ENCODE measurements at places on chromosomes 1 and 21. TPM values are rescaled to one million over a fixed set of nuclear protein-coding genes. Genes with fewer than 3 reads are reported as not detected.

The GJA5 gene
- not detected for total RNA-seq

The INAVA gene
- not detected for total RNA-seq

The OR14K1 gene
- total RNA-seq = not detected

The PRELP gene
- not detected for total RNA-seq

The MPL gene
- not detected for total RNA-seq

The KIF1B gene
- total RNA-seq = 21.9 TPM

The BEST4 gene
- total RNA-seq = 0.91 TPM

DNA sequence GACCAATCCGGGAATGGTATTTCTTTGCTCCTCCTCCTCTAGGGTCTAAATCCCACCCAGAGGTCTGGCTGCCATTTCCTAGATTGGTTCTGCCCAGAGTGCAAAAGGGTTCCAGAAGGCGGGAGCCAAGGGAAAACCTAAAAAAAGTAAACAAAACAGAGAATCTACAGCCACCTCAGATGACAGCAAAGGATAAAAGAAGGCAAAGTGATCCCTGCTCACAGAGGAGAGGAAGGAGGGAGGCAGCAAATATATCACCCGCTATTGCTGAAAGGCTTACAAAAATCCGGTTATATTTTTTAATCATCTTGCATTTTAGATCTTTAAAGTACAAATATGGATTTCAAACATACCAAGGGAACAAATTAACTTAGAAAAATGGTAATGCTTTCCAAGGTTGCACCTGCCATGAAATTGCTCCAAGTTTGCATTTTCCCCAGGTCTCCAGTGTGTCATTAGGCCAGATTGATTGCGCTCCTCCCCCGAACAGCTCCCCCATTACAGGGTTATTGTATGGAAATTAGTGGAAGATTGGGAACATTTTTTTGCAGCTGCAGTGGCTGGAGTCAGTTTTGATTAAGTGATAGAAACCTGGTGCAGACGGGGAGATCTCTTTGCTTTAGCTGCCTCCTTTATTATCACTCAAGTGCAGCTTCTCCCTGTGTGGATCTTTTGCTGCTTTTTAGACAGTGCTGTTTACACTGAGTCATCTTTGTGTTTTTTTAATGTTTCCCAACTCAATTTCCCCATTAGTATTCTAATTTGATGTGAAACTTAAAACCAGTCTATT is 280.5 kb upstream of the CAMK1G start:
- no peak overlapping the region for H3K4me3 ChIP-seq
- no peak for DNase-seq
- no peaks in the 10 kb centered on the region for H3K36me3 ChIP-seq
- no peaks in the 10 kb centered on the region for H3K4me1 ChIP-seq
- H3K27me3 ChIP-seq = peaks cover 3% of the 10 kb centered on the region

DNA sequence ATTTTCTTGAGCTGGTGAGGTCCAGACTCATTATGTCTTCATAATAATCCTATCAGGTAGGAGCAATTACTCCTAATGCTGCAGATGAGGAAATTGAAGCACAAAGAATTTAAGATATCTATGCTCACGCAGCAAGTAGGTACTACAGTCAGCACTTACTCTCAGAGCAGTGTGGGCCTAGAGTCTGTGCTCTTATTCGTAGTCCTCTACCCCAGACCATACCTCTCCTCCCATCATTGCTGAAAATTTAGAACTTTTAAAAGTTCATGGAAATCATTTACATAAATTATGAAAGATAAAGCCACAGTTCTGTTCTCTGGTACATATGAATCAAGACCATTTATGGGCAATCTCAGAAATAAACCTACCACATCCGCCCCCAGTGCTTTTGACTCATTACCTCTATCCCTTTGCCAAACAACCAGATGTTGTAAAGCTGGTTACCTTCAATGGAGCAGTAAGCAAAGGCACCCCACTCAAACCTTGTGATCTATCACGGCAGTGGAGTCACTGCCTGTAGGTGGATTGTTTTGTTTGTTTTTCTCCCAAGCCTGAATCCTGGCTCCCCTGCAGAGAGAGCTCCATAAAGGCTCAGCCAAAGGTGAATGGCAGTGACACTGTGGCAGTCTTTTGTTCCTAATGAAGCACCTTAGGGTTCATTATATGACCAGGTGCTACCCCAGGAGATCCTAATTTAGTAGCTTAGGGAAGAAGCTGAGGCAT is 20.9 kb upstream of the MAN1A2 start:
- H3K4me1 ChIP-seq = peaks cover 17% of the 10 kb centered on the region
- H3K36me3 ChIP-seq = no peaks in the 10 kb centered on the region
- DNase-seq = no peak
- H3K4me3 ChIP-seq = no peak overlapping the region

GRCh38 chr1:107460035-107460434 is 319.2 kb downstream of the NTNG1 start:
- H3K4me1 ChIP-seq = no peaks in the 10 kb centered on the region
- no peaks in the 10 kb centered on the region for H3K36me3 ChIP-seq
- H3K27ac ChIP-seq = no peak overlapping the region
- no peak for DNase-seq

DNA sequence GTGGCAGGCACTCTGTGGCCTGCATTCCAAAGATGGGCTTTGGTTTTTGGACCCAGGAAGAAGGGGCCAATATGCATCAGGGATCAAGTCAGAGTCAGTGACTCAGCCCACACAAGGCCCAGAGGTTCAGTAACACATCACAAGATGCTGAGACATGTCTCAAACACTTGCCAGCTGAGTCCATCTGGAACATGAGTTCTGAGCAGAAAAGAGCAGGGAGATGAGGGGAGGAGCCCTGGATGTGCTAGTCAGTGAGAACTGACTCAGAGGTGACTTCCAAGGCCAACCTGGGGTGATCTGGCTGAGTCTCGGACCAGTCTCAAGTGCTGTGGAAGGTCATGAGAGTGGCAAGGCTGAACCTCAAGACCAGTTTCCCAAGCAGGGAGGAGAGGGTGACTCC is 150.1 kb downstream of the CDC7 start:
- H3K27ac ChIP-seq = no peak overlapping the region
- H3K4me3 ChIP-seq = no peak overlapping the region
- H3K4me1 ChIP-seq = peaks cover 19% of the 10 kb centered on the region
- H3K36me3 ChIP-seq = no peaks in the 10 kb centered on the region
- no peaks in the 10 kb centered on the region for H3K27me3 ChIP-seq

DNA sequence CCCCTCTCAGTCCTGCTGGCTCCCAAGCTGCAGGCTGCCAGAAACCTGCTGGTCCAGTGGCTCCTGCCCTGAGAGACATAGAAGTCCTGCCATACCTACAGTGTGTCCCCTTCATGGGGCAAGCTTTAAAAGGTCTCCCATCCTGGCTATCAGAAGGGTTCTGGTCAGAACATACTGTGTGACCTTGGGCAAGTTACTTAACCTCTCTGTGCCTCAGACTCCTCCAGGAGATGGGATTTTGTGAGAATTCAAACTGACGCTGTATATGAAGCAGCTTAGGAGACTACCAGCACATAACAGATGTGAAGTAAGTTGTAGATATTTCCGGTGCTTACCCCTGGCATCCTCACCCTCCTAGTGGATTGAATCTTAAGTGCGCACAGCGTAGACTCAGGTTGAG is 8.7 kb upstream of the GJB5 start:
- H3K27me3 ChIP-seq = peaks cover 3% of the 10 kb centered on the region
- H3K4me1 ChIP-seq = no peaks in the 10 kb centered on the region
- no peaks in the 10 kb centered on the region for H3K36me3 ChIP-seq
- no peak for DNase-seq
- no peak overlapping the region for H3K4me3 ChIP-seq

DNA sequence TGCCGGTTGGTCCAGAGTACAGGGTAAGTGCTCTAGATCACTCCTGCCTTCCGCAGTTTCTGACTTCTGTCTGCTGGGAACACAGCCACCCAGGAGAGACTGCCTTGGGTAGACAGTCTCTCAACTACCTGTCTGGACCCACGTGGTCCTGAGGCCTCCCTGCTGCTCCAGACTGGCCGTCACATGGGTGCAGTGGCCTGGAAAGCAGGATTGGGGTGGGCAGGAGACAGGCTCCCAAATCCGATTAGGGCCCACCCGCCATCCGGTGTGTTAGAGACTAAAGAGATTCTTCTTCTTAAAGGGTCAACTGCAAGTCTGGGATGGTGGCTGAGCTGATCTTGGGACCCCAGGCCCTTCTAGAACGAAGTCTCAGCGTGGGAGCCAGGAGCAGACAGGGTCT is 105.5 kb downstream of the EBNA1BP2 start:
- H3K36me3 ChIP-seq = no peaks in the 10 kb centered on the region
- H3K4me1 ChIP-seq = peaks cover 5% of the 10 kb centered on the region
- DNase-seq = no peak
- peaks cover 4% of the 10 kb centered on the region for H3K27me3 ChIP-seq
- H3K4me3 ChIP-seq = no peak overlapping the region

DNA sequence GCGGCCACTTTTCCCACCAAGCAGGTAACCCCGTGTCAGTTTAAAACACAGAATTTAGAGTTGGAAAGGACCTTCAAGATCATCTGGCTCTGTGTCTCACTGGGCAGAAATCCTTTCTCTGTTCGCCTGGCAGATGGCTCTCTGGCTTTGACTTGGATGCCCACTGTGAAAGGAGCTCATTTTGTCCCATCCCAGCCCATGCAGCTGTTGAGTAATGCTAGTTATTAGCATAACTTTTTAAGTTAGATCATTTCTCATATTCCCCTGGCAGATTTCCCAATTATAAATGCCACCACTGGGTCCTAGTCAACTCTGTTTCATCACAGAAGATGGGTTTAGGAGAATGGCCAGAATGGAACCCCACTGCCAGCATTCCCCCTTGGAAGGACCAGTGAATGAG is 55.9 kb downstream of the SLC35F3 start:
- H3K27me3 ChIP-seq = no peaks in the 10 kb centered on the region
- no peaks in the 10 kb centered on the region for H3K4me1 ChIP-seq
- H3K27ac ChIP-seq = no peak overlapping the region
- DNase-seq = no peak
- H3K36me3 ChIP-seq = no peaks in the 10 kb centered on the region
- no peak overlapping the region for H3K4me3 ChIP-seq

DNA sequence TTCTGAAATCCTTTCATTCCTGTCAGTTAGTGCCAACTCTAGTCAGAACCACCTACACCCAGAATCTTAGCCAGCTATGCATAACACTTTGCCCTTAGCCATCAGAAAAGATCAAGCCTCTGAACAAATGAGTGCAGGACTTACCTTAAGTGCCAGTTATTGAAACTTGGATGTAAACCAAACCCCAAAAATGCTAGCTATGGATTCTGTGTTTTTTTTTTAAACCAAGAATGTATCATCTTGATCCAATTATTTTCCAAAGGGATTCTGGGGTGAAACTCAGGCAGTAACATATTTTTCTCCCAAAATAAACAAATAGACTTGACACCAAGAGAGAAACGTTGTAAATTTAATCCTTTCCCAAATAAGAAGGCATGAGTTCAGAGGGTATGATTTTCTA is 538.6 kb upstream of the ADAMTS5 start:
- no peak for DNase-seq
- no peak overlapping the region for H3K4me3 ChIP-seq
- H3K36me3 ChIP-seq = no peaks in the 10 kb centered on the region
- H3K27me3 ChIP-seq = no peaks in the 10 kb centered on the region

- DNase-seq = peak; percentile 64
- peaks cover 26% of the 10 kb centered on the region for H3K4me1 ChIP-seq
- H3K27me3 ChIP-seq = peaks cover 12% of the 10 kb centered on the region
- peaks cover 7% of the 10 kb centered on the region for H3K36me3 ChIP-seq
- no peak overlapping the region for H3K27ac ChIP-seq
- no peak overlapping the region for H3K4me3 ChIP-seq
These were observed 71.1 kb downstream of the IER5 start for GRCh38 chr1:181159451-181160140.

DNA sequence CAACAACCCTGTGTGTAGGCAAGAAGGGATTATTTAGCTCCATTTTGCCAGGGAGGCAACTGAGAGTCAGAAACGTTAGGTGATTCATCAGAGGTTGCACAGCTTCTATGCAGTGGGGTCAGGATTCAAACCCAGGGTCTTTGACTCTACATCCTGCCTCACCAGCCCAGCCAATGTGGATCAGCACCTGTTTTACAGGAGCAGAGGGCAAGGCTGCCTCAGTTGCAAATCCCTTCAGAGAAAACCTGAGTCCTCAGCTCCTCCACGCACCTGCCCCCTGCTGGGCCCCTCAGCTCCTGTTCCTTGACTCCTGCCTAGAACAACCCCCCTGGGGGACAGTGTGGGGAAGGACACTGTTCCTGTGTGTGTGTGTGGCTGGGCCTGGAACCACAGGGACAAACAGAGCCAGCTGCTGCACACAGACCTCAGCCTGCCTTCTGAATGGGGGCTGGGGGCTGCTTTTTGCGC is 61.6 kb downstream of the LRRN2 start:
- DNase-seq = no peak
- H3K27ac ChIP-seq = no peak overlapping the region
- H3K4me3 ChIP-seq = no peak overlapping the region
- H3K27me3 ChIP-seq = no peaks in the 10 kb centered on the region
- no peaks in the 10 kb centered on the region for H3K36me3 ChIP-seq

DNA sequence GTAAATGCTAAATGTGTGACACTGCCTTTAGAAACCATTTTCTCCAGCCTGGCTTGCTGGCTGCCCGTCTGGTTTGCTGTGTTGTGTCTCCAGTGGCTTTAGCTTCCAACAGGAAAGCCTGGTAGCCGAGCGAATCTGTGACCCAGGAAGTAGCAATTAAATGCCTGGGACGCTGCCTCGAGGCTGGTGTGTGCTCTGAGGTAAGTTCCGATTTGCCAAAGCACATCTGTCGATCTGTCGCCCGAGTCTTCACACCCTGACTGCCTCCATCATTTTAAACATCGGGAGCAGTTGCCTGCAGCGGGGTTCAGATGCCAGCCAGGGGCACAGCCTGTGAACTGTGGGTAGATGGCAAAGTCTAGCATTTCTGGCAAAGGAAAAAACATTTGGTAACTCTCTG is 2.2 kb downstream of the MIB2 start:
- H3K4me1 ChIP-seq = peaks cover 25% of the 10 kb centered on the region
- DNase-seq = no peak
- peak overlapping the region; percentile 22 for H3K27ac ChIP-seq
- H3K27me3 ChIP-seq = no peaks in the 10 kb centered on the region

GRCh38 chr1:219441884-219442283 is 171.0 kb downstream of the ZC3H11B start:
- no peak overlapping the region for H3K27ac ChIP-seq
- H3K4me3 ChIP-seq = no peak overlapping the region
- H3K27me3 ChIP-seq = no peaks in the 10 kb centered on the region
- peaks cover 14% of the 10 kb centered on the region for H3K4me1 ChIP-seq
- H3K36me3 ChIP-seq = no peaks in the 10 kb centered on the region

GRCh38 chr1:41397020-41397419 is 35.8 kb downstream of the FOXO6 start:
- no peak for DNase-seq
- no peak overlapping the region for H3K27ac ChIP-seq
- peaks cover 21% of the 10 kb centered on the region for H3K27me3 ChIP-seq
- no peaks in the 10 kb centered on the region for H3K36me3 ChIP-seq
- no peak overlapping the region for H3K4me3 ChIP-seq
- H3K4me1 ChIP-seq = no peaks in the 10 kb centered on the region

DNA sequence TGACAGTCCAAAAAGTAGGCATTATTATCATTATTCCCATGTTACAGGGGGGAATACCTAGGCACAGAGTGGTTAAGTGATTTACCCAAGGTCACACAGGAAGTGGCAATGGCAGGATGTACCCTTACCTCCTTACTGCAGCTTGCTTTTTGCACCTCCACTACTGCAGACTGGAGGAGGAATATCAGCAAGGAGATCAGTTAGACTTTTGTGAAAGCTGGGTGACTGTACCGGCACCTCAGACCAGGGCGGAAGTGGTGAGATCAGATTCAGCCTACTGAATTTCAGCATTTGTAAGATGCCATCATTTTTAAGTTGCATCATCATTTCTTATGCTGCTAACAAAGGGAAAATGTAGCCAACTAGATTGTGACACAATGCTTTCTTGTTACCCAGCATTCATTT is 4.5 kb downstream of the ADARB1 start:
- peaks cover 33% of the 10 kb centered on the region for H3K36me3 ChIP-seq
- peaks cover 80% of the 10 kb centered on the region for H3K4me1 ChIP-seq

- H3K27me3 ChIP-seq = no peaks in the 10 kb centered on the region
- no peaks in the 10 kb centered on the region for H3K4me1 ChIP-seq
- no peak overlapping the region for H3K4me3 ChIP-seq
- no peak overlapping the region for H3K27ac ChIP-seq
- H3K36me3 ChIP-seq = no peaks in the 10 kb centered on the region
These were observed 301.7 kb upstream of the VAMP3 start for GRCh38 chr1:7469255-7469938.
